Right lobe of liver (tissue), 6 donors: ENCODE measurements at places on chromosomes 6 and 20.
A peak's percentile ranks its signal among the peaks of the same experiment; 100 is the strongest.

DNA sequence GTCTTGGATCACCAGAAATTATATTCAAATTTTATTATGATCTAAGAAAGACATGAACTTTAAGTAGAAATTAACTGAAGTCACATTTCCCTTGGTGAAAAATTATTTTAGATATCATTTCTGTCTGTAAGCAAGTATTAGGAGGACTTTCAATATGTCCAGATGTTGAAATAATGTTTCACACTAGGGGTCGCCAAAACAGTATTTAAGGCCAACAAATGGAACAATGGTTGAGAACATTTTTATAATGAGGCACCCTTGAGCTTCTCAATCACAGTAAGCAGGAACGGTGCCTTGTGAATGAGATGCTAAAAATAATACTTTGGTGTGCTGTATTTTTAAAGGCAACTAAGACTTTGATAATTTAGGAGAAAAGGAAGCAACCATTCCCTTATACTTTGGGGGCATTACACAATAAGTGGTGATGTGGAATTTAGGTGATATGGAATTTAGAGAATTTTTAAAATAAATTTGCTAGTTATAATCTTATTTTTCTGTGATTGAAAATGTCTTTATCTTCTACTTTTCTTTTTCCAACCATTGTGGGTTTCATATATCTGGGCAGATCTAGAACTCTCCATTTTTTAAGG, 9.6 kb upstream of the SF3B5 start:
- no peaks in the 10 kb centered on the region for H3K36me3 ChIP-seq
- no peaks in the 10 kb centered on the region for H3K4me1 ChIP-seq
- no peaks in the 10 kb centered on the region for H3K27me3 ChIP-seq

DNA sequence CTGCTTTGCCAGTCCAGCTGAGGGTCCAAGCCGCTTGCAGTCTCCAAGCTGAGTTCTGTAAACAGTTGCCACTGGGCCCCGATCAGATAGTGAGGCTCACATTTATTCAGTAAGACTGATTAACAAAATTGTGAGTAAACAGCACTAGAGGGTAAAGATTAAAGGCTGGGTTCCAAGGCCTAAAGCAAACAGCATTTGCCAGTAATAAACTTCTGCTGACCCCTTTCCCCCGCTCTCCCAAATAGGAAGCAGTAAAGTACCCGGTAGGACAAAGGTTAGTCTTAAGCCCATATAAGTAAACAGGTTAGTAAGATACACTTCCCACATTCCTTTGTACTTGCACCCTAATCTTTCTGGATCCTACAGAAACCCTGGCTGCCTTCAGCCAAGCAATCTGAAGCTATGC, 181.8 kb downstream of the MEI4 start:
- H3K4me3 ChIP-seq: no peak overlapping the region
- H3K27ac ChIP-seq: peak overlapping the region; percentile 61
- H3K27me3 ChIP-seq: no peaks in the 10 kb centered on the region
- no peaks in the 10 kb centered on the region for H3K36me3 ChIP-seq
- DNase-seq: peak; percentile 76
- H3K4me1 ChIP-seq: peaks cover 42% of the 10 kb centered on the region

GRCh38 chr20:42255821-42256220, 637.6 kb upstream of the CHD6 start:
- H3K4me3 ChIP-seq: no peak overlapping the region
- no peaks in the 10 kb centered on the region for H3K27me3 ChIP-seq
- DNase-seq: no peak
- H3K4me1 ChIP-seq: no peaks in the 10 kb centered on the region

- H3K4me1 ChIP-seq: no peaks in the 10 kb centered on the region
- H3K36me3 ChIP-seq: no peaks in the 10 kb centered on the region
- no peaks in the 10 kb centered on the region for H3K27me3 ChIP-seq
- H3K27ac ChIP-seq: no peak overlapping the region
Measured at GRCh38 chr20:5680192-5680591, 70.0 kb upstream of the SHLD1 start.

DNA sequence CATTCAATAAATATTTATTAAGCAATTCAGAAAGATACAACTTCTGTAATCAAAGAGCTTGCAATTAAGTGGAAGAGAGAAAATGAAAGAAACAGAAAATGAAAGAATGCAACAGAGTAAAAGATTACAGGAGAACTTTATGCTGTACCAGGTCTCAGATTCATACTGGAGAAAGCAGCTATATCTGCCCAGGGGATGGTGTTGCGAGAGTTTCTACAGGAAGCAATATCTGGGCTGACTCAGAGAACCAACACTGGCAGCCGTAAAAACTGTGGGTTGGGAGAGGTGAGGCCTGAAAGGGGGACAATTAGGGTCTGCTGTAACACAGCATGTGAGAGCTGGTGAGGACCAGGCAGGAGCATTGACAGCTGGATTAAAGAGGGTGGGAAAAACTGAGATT, 256.7 kb upstream of the TCF21 start:
- H3K4me1 ChIP-seq: no peaks in the 10 kb centered on the region
- no peaks in the 10 kb centered on the region for H3K27me3 ChIP-seq
- no peaks in the 10 kb centered on the region for H3K36me3 ChIP-seq
- no peak overlapping the region for H3K4me3 ChIP-seq
- no peak overlapping the region for H3K27ac ChIP-seq

GRCh38 chr20:15310361-15310760, 972.9 kb upstream of the FLRT3 start:
- H3K4me1 ChIP-seq: no peaks in the 10 kb centered on the region
- H3K36me3 ChIP-seq: no peaks in the 10 kb centered on the region
- no peak overlapping the region for H3K27ac ChIP-seq
- H3K4me3 ChIP-seq: no peak overlapping the region

DNA sequence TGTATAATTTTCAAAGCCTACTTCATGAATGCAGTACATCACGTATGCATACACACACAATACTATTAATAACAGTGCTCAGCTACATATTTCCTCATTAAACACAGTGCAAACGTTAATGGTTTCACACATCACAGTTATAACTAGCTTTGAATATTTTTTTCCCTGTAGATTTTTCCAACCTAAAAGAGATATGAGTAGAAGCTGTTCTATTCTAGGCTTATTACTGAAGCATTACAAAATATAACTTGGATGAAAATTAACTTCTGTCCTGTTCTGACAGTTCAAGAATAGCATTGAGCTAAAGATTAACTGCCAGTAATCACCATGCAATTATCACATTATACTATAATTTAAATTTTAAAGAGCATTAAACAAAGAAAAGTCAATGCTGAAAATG, 6.2 kb downstream of the LMBRD1 start:
- peaks cover 9% of the 10 kb centered on the region for H3K36me3 ChIP-seq
- no peak for DNase-seq
- no peaks in the 10 kb centered on the region for H3K27me3 ChIP-seq
- no peaks in the 10 kb centered on the region for H3K4me1 ChIP-seq
- peak overlapping the region; percentile 84 for H3K27ac ChIP-seq

GRCh38 chr6:31676322-31676903, 4.5 kb downstream of the LY6G5C start:
- no peaks in the 10 kb centered on the region for H3K27me3 ChIP-seq
- no peak for DNase-seq
- no peak overlapping the region for H3K27ac ChIP-seq
- no peak overlapping the region for H3K4me3 ChIP-seq
- no peaks in the 10 kb centered on the region for H3K36me3 ChIP-seq

- H3K36me3 ChIP-seq: no peaks in the 10 kb centered on the region
- no peaks in the 10 kb centered on the region for H3K4me1 ChIP-seq
- no peak overlapping the region for H3K27ac ChIP-seq
- no peak for DNase-seq
- H3K4me3 ChIP-seq: no peak overlapping the region
- H3K27me3 ChIP-seq: no peaks in the 10 kb centered on the region
Measured at GRCh38 chr6:121730616-121731015, 295.2 kb downstream of the GJA1 start.

DNA sequence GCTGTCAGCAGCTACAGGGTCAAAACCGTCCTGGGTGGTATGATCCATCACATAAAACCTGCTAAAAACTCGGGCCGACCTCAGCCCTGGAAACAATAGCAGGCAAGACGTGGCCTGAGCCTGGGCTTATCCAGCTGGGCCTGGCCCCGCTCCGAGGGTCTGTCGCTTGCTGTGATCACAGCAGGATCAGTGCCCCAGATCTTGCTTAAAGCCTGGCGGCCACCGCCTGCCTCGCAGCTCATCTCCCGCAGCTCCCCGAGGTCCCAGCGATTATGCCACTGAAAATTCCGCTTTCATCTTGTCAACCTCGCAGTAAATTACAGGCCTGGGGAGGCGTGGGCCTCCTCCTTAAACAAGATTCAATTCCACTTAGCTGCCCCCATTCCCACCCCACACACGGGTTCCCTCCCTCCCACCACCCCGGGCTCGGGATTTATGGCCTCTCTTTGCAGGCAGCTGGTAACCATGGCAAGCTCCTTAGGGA, 40.1 kb downstream of the CDH22 start:
- no peaks in the 10 kb centered on the region for H3K27me3 ChIP-seq
- no peaks in the 10 kb centered on the region for H3K36me3 ChIP-seq
- DNase-seq: no peak
- H3K4me3 ChIP-seq: no peak overlapping the region
- H3K27ac ChIP-seq: no peak overlapping the region
- no peaks in the 10 kb centered on the region for H3K4me1 ChIP-seq

GRCh38 chr6:139686308-139686707, 311.9 kb upstream of the CITED2 start:
- H3K27ac ChIP-seq: peak overlapping the region; percentile 54
- H3K27me3 ChIP-seq: no peaks in the 10 kb centered on the region
- no peaks in the 10 kb centered on the region for H3K36me3 ChIP-seq

GRCh38 chr20:63708301-63709148, 686 bp downstream of the ZGPAT start:
- peaks cover 19% of the 10 kb centered on the region for H3K36me3 ChIP-seq
- H3K27me3 ChIP-seq: no peaks in the 10 kb centered on the region
- peak; percentile 61 for DNase-seq
- H3K4me3 ChIP-seq: peak overlapping the region; percentile 99
- peak overlapping the region; percentile 86 for H3K27ac ChIP-seq

DNA sequence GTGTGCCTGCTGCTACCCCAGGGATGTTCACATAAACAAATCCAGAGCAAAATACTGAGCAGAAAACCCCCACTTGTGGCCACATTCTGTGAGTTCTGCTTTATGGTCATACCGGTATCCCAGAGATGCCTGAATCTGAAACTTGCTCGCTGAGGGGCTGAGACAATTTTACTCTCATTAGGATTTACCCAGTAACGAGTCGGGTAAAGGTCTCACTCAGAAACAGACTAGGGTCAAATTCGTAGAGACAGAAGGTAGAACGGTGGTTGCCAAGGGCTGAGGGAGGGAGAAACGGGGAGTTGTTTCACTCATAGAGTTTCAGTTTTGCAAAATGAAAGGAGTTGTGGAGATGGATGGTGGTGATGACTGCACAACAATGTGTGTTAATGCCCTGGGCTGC, 45.4 kb upstream of the NKX2-2 start:
- H3K4me3 ChIP-seq: no peak overlapping the region
- H3K27me3 ChIP-seq: no peaks in the 10 kb centered on the region
- H3K36me3 ChIP-seq: no peaks in the 10 kb centered on the region

- peaks cover 15% of the 10 kb centered on the region for H3K4me1 ChIP-seq
- no peak overlapping the region for H3K4me3 ChIP-seq
- DNase-seq: peak; percentile 57
Measured at GRCh38 chr6:35370785-35371493, 28.6 kb downstream of the PPARD start.

- DNase-seq: no peak
- H3K36me3 ChIP-seq: no peaks in the 10 kb centered on the region
- H3K4me3 ChIP-seq: no peak overlapping the region
- H3K4me1 ChIP-seq: no peaks in the 10 kb centered on the region
- no peak overlapping the region for H3K27ac ChIP-seq
Measured at GRCh38 chr6:21733311-21733710, 139.8 kb downstream of the SOX4 start.

- H3K27me3 ChIP-seq: no peaks in the 10 kb centered on the region
- H3K36me3 ChIP-seq: no peaks in the 10 kb centered on the region
- DNase-seq: no peak
- H3K4me1 ChIP-seq: no peaks in the 10 kb centered on the region
Measured at GRCh38 chr20:54623991-54624569, 148.7 kb downstream of the DOK5 start.
